ENCODE measurements at places on chromosomes 16 and 17.

- no peak for DNase-seq
Measured at GRCh38 chr16:15618392-15618791, 24.6 kb downstream of the MARF1 start.

GRCh38 chr17:67974598-67975066 lies 21.6 kb downstream of the C17orf58 start:
- no peak for DNase-seq

DNA sequence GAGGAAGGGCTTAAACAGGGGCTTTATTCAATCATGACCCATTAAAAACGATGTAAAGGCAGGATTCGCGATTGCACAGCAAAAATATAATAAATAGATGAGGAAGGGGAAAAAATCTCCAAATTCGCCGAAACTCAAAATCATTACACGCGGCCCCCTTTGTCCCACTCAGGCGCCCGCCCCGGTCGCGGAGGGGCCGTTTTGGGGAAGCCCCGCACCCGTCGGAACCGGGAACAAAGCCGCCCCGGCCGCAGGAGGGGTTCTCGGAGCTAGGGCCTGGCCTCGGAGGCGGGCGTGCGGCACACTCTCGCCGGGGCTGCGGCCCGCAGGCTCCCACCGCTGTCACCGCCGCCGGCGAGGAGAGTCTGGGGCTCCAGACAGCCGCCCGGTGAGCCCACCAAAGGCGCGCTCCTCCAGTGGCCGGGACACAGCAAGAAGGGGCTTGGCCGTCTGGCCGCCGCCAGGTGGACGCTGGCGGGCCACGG lies 521 bp downstream of the C16orf87 start:
- DNase-seq, result no peak

GRCh38 chr16:30853758-30854157 lies 40.1 kb downstream of the BCL7C start:
- DNase-seq, result no peak

DNA sequence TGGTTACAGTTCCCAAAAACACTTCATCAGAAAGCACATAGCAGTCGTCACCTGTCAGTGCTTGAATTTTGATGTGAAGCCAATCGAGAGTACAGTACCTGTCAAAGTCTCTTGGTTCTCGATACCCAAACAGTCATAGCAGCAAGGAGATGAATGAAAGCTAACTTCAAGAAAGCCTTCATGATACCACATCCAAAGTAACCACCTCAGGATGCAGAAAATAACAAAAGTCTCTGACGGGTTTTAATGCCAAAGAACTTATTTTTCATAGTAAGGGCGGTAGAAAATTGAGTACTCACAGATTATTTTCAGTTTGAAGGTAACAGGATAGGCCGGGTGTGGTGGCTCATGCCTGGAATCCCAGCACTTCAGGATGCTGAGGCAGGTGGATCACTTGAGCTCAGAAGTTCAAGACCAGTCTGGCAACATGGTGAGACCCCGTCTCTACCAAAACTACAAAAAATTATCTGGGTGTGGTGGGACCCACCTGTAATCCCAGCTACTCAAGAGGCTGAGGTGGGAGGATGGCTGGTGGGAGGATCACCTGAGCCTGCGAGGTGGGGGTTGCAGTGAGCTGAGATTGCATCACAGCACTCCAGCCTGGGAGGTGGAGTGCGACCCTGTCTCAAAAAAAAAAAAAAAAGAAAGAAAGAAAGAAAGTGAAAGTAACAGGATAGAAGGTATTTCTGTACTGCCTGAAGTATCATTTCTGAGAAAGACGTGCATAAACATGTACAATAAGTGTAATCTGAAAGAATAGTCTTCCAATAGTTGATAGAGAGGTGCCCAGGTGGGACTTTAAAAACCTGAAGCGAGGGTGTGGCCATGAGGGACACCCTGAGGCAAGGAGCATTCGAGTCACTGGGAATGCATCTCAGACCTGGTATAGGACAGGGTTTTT lies 15.4 kb downstream of the MFSD11 start:
- DNase-seq, result no peak

- DNase-seq, result no peak
Measured at GRCh38 chr16:68564382-68564985, 25.4 kb downstream of the ZFP90 start.

DNA sequence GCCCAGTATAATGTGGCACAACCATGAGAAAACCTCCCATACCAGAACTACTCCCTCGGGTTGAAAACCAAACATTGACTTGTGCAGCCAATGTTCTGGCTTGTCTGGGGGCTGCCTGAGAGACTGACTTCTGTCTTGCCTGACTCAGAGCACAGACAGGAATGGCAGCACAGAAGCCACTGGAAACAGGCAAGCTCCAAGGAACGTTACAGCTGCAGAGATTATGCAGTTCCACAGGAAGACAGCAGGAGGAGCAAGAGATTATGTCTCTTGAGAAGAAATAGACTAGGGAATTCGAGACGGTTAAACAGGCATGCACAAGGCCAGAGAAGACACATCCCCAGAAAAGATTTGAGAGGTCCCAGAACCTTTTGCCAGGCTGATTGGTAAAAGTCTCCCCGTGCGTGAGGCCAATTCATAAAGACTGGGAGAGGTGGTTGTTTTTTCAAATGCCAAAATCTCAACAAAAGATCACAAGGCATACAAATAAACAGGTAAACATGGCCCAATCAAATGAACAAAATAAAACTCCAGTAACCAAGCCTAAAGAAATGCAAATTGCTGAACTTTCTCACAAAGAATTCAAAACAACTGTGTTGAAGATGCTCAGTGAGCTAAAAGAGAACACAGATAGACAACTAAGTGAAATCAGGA lies 90.6 kb upstream of the CDH5 start:
- no peak for DNase-seq

DNA sequence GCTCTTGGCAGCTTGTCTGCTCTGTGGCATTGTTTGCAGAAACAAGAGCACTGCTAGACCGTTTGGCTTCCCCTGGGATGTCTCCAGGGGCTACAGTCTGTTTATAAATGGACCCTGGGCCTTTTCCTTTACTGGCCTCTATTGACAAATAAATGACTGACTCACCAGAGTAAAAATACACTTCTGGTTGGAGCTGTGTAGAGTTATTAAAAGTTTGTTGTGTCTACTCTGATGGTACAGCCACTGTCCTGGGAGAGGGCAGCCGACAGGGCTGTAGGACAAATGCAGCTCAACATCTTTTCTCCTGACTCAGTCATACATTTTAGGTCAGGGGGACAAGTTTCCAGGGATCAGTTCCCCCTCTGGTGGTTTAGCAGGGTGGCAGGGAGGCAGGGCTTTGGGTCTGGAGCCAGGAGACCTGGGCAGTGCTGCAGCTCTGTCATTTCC lies 30.0 kb downstream of the FOXL1 start:
- no peak for DNase-seq

DNA sequence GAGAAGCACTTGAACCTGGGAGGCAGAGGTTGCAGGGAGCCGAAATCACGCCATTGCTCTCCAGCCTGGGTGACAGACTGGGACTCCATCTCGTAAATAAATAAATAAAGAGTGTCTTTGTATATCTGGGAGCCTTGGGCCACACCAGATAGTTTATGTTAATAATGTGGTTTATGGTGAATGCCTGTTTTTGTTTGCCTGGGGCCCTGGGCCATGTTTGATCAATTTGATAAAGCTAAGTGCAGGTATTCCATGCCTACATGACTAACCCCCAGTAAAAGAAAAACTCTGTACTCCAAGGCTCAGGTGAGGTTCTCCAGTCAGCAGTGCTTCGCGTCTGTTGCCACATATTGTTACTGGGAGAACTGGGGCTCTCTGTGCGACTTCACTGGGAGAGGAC lies 15.1 kb downstream of the SCIMP start:
- no peak for DNase-seq

DNA sequence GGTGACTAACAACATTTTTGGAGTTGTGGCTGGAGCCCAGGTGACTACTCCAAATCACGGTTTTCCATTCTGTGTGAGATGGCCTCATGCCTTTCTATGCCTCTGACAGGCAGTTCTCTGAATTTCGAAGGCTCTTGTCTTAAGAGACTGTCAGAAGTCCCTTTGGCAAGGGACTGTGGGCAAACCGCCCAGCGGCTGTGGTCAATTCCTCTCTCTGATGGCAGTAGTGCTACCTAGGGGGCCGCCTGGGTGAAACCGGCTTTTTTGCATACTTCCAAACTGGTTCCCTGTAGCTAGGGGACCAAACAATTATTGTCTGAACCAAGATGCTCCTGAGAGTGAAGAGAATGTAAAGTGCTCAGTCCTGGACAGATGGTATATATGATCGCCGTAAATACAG lies 86.3 kb downstream of the SDR42E1 start:
- no peak for DNase-seq

DNA sequence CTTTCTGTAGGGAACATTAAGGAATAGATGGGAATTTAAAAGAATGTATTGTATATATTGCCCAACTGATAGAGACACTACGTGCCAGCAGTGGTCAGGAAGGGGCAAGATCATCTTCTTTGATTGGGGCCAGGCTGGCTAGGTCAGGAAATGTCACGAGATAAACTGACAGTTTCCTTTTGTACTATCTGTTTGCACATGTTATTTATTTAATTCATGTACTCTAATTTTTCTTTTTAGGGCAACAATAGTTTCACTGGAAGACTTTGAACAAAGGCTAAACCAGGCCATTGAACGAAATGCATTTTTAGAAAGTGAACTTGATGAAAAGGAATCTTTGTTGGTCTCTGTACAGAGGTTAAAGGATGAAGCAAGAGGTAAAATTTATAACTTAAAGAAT lies 12.6 kb downstream of the NDEL1 start:
- DNase-seq, result no peak

DNA sequence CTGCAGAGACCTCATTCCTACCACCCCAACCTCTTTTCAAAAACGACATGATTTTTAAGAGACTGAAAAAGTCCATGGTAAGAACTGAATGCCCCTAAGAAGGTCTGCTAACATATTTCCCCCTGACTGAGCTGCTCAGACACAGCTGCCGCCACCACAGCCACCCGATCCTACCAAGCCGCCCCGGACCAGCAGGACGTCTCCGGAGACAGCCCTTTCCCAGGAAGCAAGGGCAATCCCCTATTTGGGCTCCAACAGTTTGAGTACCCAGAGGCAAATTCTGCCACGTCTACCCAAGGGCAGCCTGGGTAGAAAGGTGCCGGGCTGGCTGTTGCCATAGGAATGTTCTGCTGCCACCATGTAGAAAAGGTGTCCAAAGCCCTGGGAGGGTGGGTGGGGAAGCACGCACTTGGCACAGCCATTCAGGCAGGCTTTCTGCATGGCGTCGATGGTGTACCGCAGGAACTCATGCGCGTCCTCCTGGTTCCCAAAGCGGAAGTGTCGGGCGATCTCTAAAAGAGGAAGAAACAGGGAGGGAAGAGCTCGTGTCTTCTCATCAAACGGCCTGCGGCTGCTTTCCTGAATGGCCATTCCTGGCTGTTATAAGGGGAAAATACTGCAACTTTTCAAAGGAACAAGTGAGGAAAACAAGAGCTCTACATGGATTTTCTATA lies 13.6 kb downstream of the USP36 start:
- DNase-seq, result no peak

DNA sequence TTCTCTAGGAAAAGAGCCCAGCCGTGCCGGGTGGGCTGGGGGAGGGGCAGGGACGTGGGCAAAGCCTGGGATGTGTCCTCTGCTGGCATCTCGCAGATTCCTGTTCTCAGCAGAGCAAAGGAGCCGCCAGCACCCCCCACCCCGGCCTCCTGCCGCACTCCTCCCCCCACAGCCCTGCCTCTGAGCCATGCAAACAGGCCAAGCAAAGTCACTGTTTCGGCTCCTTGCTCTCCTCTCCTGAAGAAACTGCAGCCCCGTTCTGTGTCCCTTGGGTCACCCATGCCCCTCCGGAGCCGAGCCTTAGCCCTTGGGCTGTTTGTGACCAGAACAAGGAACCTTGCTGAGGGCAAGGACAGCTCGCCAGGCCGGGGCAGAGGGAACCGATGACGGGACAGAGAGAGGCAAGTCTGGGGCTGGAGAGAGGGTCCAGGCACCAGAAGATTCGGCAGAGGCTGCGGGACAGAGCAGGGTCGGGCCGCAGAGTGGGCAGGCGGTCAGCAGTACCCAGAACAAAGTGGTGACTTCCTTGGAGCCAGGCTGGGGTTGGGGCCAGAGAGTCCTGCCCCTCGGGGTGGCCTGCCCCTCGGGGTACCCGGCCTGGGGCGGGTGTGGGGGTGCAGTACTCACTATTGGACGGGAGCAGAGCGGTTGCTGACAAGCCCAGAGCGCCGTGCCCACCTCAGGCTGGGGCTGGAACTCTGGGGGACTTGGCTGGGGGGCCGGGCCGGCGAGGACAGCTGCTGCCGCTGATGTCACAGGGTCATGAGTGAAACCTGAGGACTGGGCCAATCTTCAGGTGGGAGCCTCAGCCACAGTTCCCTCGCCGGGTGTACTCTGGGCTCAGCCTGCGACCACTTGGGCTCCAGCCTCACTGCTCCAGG lies 9.2 kb upstream of the PRR29 start:
- DNase-seq, result no peak

DNA sequence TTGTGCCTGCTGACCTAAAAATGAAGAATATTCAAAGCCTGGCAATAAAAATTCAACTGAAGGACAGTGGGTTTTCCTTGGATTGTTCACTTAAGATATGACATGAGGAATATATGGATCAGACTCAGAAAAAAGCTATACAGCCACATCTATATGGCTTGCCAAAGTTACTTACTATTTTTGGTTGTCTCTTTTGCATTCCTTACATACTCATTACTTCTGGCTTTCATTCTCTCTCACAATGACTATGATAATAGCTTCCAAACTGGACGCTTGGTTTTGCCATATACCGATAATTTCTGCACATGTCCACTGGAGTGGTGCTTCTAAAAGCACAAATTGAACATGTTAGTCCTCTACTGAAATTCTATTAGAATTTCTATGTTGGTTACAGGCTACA lies 664.9 kb downstream of the CDH8 start:
- no peak for DNase-seq

DNA sequence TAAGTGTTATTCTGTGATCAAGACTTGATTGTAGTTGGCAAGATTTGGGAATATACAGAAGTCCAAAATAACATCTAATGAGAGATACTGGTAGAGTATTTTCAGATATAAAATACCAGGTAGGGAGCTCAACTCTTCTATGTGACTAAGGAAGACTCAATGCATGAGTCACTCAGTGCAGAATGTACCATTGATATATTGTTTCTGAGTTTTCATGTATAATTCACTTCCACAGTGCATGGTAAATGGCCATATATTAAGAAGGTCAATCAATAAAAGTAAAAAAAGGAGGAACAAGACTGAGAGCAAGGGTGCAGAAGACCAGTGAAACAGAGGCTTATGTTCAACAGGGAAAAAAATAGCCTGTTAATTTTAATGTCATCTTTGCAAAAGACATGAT lies 1387.9 kb downstream of the CDH8 start:
- no peak for DNase-seq

GRCh38 chr16:29808219-29808900 lies 2.0 kb downstream of the MAZ start:
- no peak for DNase-seq

- DNase-seq, result no peak
Measured at GRCh38 chr17:30172560-30172959, 55.9 kb downstream of the NSRP1 start.

GRCh38 chr17:20944014-20944865 lies 98.6 kb downstream of the USP22 start:
- no peak for DNase-seq
